ENCODE measurements at places on chromosomes 1 and 21.

GRCh38 chr1:205604825-205605505, 26.8 kb downstream of the ELK4 start:
- DNase-seq = no peak

GRCh38 chr1:101363891-101364318, 127.1 kb downstream of the S1PR1 start:
- DNase-seq = no peak

DNA sequence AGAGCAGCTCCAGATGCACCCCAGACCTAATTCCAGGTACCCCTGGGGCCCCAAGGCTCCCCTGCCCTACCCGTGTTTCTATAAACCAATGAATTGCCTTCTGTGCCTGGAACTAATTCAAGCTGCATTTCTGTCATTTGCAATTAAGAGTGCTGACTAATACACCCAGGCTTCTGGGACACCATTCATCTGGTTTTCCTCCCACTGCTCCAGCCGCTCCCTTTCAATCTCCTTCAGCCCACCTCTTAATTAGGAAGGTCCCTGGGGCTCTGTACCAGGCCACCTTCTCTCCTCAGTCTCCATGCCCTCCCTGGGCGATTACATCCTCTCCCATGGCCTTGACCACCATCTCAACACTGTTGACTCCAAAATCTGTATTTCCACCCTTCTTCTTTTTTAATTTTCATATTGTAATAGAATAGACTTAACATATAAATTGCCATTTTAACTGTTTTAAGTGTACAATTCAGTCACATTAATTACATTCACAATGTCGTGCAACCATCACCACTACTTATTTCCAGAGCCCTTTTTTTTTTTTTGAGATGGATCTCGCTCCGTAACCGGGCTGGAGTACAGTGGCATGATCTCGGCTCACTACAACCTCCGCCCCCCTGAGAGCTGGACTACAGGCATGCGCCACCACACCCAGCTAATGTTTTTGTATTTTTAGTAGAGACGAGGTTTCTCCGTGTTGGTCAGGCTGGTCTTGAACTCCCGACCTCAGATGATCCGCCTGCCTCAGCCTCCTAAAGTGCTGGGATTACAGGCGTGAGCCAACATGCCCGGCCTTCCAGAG, 9.2 kb upstream of the GJB3 start:
- no peak for DNase-seq

GRCh38 chr1:193338194-193338593, 151.8 kb upstream of the B3GALT2 start:
- DNase-seq = no peak

DNA sequence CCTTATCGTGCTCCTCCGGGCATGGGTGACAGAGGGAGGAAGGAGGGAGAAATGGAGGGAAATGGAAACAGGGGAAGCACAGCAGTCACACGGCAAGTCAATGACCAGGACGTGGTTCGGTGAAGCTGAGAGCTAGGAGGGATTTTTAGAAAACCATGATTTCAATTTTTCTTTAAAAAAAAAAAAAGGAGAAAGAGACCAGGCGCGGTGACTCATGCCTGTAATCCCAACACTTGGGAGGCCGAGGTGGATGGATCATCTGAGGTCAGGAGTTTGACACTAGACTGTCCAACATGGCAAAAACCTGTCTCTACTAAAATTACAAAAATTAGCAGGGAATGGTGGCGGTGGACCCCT, 776 bp upstream of the TNFRSF9 start:
- DNase-seq = no peak

GRCh38 chr1:22216210-22216883, 73.5 kb upstream of the WNT4 start:
- DNase-seq = no peak

GRCh38 chr1:234047123-234047522, 142.6 kb downstream of the SLC35F3 start:
- no peak for DNase-seq

GRCh38 chr1:184260382-184260781, 126.4 kb upstream of the C1orf21 start:
- DNase-seq = no peak

- DNase-seq = no peak
These were observed 74.5 kb downstream of the NID1 start for GRCh38 chr1:235990330-235990795.

DNA sequence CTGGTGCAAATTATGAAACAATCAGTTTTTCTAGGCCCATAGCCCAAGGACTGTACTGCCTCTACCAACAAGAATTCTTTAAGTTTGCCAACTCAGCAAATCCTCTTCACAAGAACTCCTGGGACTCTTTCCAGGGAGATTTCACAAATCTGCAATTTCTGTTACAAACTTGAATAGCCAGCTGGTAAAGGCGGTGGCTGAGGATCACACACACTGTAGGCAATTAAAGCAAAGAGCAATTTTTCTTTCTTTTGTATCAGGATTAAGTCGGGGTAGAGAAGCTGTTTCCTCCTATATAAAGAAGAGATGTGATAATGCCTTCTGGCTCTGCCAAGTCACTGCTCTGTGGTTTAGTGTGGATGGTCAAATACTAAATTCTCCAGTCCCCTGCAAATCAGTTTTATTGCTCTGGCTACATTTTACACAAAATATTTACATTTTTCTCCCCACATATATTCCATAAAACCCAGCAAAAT, 1.7 kb downstream of the ALDH9A1 start:
- DNase-seq = no peak

DNA sequence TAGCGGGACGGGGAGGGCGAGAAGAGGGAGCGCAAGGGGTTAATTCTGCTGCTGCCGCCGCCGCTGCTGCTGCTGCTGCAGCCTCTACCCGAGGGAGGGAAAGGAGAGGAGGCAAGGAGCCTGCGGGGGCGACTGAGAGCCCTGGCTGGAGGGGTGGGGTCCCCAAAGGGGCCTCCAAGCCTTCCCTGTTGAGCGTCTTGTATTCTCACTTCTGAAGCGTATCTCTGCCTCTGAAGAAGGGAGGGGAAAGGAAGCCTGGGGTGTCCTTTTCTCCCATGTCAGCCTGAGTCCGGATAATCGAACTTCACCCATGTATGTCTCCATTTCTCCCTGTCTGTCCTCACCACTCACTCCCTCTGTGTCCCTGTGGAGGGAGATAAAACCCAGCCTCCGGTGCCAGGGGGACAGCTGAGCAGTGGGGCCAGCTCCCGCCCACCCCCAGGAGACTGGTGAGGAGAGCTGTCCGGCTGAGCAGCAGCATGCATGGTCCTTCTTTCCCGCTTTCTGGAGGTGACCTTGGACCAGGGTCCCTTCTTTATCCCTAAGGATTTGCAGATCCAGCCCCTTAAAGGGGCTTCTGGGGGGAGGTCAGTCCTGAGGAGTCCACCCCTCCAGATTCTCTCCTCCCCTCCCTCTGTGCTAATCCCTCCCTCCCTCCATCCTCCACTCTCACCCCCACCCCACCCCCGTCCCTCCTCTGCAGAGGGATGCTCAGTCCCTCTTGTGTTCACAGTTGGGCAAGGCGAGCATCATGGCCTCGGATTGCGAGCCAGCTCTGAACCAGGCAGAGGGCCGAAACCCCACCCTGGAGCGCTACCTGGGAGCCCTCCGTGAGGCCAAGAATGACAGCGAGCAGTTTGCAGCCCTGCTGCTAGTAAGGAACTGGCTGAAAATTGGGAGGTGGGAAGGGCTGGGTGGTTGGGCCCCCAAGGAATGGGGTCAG, 1.0 kb downstream of the NCDN start:
- DNase-seq = no peak

DNA sequence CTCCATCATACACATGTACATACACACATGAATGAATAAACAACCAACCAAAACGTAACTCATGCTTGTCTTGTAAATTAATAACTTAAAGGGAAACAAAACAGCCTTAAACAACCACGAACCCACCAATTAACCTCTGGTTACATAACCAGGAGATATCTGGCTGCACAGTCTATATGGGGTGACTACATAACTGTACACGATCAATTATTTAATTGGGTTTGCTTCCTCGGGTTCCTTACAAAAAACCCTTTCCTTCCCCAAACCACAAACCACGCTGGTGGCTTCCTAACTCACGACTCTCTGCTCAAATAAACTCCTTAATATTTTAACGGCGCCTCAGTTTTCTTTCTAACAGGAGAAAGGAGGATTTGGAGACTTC, 744 bp downstream of the ZNF670 start:
- DNase-seq = no peak

DNA sequence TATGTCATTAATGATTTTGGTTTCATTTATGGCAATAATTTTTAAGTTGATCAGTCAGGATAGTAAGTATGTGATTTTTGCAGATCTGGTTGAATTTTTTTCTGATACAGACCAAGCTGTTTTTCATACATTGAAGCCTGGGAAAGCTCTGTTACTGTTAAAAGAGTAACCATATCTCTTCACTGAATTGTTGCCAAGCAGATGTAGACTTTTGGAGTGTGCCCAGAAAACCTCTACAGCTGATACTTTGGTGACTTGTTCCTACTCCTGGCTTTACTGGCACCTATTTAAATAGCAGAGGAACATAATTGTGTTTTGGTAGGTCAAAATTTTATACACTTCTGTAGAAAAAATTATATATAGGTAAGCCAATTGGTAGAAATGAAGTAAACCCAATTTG, 49.4 kb downstream of the NFIA start:
- no peak for DNase-seq

DNA sequence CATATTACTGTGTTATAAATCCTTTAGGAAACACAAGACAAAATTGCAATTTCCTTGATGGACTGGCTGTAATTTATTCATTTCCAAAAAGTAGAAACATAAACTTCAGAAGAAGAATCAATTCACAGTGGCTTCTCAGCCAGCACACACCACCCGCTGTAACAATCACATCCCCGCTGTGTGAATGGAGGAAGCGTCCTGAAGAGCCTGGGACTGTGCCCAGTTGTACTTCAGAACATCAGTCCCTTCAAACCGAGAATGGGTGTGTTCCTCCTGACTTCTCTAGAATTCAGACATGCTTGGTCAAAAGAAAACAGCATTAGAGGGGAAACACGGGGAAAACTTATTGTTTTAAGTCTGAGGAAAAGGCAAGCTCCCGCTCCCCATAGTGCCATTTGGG, 28.8 kb upstream of the CD84 start:
- DNase-seq = no peak

DNA sequence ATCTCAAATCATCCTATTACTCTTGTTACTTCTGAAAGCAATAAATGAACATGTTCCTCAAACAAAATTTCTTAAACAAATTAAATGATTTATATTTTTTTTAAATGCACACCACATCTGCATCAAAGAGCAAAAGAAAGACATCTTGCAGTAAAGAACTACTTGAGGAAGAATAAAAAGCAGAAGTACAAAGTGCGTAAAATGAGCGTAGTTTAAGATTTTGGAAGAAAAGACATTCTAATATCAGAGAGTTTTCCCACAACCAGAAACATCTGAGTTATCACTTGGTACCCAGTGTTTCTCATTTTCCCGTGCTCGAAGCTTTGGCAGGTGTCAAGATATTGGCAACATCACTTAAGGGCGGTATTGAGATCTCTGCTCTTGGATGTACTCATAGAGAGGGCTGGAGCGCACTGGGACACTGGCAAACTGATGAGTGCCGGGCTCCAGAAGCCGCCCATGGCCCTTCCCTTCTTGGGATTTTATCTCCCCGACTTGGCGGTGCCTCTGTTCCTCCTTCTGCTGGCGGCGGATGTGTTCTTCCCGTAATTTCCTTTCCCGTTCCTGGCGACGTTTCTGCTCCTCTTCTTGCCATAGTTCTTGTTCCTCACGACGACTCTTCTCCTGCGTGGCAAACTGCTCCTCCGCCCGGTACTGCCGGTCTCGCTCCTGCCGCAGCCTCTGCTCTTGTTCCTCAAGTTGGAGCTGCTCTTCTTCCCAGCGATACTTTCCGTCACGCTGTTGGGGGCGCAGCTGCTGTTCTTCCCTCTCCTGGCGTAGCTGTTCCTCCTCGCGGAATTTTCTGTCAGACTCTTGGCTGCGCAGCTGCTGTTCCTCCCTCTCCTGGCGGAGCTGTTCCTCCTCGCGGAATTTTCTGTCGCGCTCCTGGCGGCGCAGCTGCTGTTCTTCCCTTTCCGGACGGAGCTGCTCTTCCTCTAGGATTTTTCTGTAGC, 7.9 kb downstream of the TCHH start:
- DNase-seq = no peak

GRCh38 chr1:212137854-212138253, 102.3 kb downstream of the DTL start:
- no peak for DNase-seq

DNA sequence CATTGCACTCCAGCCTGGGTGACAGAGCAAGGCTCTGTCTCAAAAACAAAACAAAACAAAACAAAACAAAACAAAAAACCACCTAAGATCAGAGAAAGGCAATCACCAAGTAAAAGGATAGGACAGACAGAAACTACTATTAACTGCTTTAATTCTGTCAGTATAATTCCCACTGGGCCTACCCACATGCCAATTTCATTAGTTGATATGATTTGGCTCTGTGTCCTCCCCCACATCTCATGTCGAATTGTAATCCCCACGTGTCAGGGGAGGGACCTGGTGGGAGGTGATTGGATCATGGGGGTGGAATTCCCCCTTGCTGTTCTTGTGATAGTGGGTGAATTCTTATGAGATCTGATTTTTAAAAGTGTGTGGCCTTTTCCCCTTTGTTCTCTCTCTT, 27.2 kb upstream of the CAPZB start:
- no peak for DNase-seq

- no peak for DNase-seq
These were observed 64.6 kb downstream of the ATP5PO start for GRCh38 chr21:33850985-33851384.

DNA sequence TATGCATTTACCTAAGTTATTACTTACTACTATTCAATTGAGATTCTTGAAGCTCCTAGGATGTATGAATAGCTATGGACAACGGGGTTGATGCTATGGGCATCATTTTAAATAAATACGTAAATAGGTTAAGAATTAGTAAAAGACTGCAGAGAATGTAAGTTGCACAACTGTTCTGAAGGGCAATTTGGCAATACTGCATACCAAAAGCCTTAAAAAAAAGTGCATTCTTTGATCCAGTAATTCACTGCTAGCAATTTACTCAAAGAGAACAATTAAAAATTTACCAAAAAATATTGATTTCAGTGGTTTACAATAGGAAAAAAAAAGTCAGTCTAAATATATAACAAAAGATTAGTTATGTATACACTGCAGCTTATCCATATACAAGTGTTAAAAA, 3.5 kb downstream of the ARPC5 start:
- DNase-seq = no peak

- no peak for DNase-seq
These were observed 1.6 kb downstream of the CD1B start for GRCh38 chr1:158329733-158330132.

GRCh38 chr1:14625572-14625971, 27.1 kb downstream of the KAZN start:
- DNase-seq = no peak

GRCh38 chr1:92536980-92537884, 50.5 kb upstream of the GFI1 start:
- no peak for DNase-seq

DNA sequence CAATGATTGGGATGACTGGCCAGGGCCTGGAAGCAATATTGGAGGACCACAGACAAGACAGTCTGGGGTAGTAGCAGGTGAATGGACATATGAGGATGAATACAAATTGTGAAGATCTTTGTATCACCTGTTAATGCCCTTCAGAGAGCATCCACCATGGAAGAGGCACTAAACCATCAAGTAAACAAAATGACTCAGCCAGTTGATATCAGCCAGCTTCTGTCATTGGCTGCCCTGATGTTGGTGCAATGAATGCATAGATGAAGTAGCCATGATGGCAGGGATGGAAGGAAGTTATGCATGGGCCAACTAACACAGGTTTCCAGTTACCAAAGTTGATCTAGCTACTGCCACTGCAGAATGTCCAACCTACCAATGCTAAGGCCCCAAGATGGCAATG, 16.1 kb upstream of the ERI3 start:
- no peak for DNase-seq

- no peak for DNase-seq
These were observed 6.6 kb downstream of the SLC2A5 start for GRCh38 chr1:9062846-9063245.
